ENCODE measurements at places on chromosomes 6 and 20.
A peak's percentile ranks its signal among the peaks of the same experiment; 100 is the strongest.

GRCh38 chr6:39752835-39753724, 27.9 kb upstream of the KIF6 start:
- no peak for DNase-seq

DNA sequence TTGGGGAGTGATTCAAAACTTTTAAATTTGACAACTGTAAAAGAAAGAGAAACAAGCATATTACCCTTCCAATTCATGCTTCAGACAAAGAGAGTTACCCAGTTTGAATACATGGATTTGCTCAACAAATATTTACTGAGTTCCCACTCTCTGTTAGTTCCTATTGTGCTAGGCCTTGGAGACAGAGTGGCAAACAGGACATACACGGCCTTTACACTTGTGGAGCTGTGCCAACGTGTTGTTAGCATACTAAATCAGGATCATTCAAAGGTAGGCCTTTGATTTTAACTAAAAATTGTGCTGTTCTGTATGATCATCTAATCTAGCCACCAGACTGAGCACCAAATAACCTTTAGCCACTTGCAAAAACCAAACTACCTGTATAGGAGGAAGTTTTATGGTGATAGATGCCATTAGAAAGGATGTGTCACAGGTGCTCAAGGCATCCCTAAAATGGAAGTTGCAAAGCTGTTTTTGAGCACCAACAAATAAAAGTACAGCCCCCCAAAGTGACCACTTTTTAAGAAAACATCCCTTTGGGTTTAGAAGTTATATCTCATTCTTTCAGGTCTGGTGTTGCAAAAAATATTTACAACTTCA, 84.5 kb downstream of the CHD6 start:
- no peak for DNase-seq

GRCh38 chr6:127381384-127381783, 38.0 kb upstream of the ECHDC1 start:
- DNase-seq: no peak

DNA sequence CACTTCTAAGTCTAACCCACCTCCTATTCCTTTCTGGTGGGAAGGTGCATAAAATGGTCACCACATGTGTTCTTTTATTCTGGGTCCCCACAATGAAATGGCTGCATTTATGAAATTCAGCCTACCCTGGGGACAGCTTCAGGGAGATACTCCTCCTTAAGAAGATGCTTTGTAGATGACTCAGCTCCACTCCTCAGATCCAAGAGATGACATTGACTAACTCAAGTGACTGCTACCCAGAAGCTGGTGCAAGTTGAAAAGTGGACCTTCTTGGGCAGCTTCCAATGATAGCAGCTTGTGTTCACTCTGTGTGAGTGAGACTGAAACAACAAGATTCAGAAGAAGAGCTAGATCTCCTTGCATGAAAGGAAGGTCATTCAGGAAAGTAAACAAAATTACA, 113.4 kb downstream of the SCP2D1 start:
- no peak for DNase-seq

GRCh38 chr20:52637201-52637600, 335.0 kb upstream of the TSHZ2 start:
- no peak for DNase-seq

DNA sequence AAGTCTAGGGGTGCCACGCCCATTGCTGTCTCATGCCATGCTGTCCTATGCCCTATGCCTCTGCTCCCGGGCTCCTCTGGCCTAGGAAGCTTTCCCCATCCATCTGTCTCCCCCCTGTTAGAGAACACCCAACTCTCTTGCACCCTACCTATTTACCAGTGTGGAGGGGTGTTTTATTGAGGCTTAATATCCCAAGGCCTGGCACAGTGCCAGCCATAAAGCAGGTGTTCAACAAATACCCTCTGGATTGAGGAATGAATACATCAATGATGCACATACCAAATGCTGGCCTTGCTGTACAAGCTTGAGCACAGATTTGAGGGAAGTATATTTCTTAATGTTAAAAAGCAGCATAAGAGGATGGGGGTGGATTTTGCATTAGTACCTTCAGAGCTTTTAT, 38.3 kb downstream of the METTL24 start:
- no peak for DNase-seq

- no peak for DNase-seq
These were observed 146.4 kb downstream of the DTNBP1 start for GRCh38 chr6:15516378-15516777.

GRCh38 chr20:9440892-9441291, 73.5 kb upstream of the LAMP5 start:
- DNase-seq: no peak

DNA sequence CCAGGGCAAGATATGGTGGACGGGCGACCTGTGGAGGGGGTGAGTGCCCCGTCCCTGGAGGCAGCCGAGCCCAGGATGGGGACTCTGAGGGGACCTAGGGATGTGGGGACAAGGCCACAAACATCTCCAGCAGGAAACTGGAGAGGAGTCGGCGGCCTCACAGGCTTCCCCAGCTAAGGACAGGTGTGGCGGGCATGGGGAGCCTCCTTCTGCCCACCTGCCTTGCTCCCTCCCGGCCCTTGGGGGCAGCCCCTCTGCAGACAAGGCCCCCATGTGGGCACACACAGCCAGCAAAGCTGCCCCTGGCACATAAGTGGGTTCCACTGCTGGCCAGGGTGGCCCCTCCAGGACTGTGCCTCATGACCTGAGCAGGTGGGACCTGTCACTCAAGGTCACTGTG, 4.6 kb downstream of the CHRNA4 start:
- DNase-seq: no peak

DNA sequence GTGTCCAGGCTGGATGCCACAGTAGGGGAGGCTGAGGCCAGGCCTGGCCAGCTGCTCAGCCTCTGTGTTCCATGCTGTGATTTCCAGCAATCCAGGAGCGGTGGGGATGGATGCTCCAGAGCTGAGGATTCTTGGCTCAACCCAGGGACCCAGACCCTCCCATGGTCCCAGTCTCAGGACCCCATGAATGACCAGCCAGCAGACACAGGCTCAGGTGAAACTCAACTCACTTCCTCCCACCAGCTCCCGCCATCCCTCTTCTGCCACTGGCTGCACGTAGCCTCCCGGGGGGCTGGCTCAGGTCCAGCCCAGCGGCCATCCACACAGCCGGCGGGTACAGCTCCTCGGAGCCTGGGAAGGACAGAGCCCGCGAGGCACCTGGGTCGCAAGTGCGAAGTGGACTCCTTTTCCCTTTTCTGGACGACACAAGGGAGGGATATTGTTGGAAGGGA, 54.5 kb upstream of the DACT2 start:
- DNase-seq: no peak

- no peak for DNase-seq
These were observed 9.5 kb downstream of the TAAR2 start for GRCh38 chr6:132614554-132614953.

GRCh38 chr6:109330263-109330662, 52.0 kb downstream of the CD164 start:
- no peak for DNase-seq

GRCh38 chr6:163536770-163537169, 122.3 kb downstream of the QKI start:
- DNase-seq: no peak

- no peak for DNase-seq
These were observed 293.1 kb downstream of the SLC35F1 start for GRCh38 chr6:118200160-118200559.

GRCh38 chr6:122833021-122833491, 44.0 kb downstream of the SMPDL3A start:
- DNase-seq: no peak

DNA sequence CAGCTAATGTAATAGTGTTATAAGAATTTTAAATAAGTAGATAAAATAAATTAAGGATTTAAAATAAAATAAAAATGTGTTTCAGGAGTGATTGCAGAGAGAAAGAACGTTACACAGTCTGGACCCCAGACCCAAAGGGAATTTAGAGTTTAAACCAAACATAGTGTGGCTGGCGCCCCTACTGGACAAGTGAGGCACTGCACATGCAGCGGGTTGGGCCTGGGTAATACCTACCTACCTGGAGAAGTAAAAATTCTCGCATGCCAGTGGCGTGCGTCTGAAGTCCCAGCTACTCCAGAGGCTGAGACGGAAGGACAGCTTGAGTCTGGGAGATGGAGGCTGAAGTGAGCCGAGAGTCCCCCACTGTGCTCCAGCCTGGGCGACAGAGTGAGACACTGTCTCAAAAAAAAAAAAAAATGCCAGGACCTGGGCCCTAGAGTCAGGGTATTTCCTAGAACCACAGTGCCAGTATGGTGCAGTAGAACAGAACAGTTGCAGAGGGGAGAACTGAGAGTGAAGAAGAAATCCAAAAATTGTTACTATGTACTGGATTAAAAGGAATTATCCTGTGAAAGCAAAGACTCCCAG, 71.4 kb upstream of the TCF21 start:
- DNase-seq: peak; percentile 67

- DNase-seq: no peak
These were observed 210.7 kb downstream of the TFAP2C start for GRCh38 chr20:56839786-56840185.

GRCh38 chr6:1701668-1702353, 92.1 kb downstream of the FOXC1 start:
- peak; percentile 24 for DNase-seq

GRCh38 chr6:139868576-139868975, 494.1 kb upstream of the CITED2 start:
- no peak for DNase-seq

- DNase-seq: no peak
These were observed 10.5 kb upstream of the TOP1 start for GRCh38 chr20:41018153-41018552.

- no peak for DNase-seq
These were observed 26.2 kb downstream of the TNXB start for GRCh38 chr6:32082935-32083334.

- DNase-seq: no peak
These were observed 83.8 kb downstream of the UST start for GRCh38 chr6:148830614-148831013.

DNA sequence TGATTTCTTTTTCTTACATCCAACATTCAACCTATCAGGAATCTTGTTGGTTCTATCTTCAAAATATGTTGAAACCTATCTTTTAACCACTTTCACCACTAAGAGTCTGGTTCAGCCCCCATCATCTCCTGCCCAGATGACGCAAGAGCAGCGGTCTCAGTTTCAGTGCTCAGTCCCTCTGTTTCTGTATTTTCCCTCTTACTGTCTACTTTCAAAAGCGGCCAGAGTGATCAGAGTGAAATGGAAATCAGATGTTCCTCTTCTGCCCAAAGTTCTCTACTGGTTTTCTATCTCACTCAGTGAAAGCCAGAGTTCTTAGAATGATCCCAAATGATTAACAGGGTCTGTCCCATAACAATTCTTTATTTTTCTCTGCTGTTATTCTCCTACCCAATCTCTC, 147.9 kb upstream of the PDE7B start:
- DNase-seq: no peak

GRCh38 chr20:62902926-62903615, 23.2 kb downstream of the DIDO1 start:
- DNase-seq: no peak

DNA sequence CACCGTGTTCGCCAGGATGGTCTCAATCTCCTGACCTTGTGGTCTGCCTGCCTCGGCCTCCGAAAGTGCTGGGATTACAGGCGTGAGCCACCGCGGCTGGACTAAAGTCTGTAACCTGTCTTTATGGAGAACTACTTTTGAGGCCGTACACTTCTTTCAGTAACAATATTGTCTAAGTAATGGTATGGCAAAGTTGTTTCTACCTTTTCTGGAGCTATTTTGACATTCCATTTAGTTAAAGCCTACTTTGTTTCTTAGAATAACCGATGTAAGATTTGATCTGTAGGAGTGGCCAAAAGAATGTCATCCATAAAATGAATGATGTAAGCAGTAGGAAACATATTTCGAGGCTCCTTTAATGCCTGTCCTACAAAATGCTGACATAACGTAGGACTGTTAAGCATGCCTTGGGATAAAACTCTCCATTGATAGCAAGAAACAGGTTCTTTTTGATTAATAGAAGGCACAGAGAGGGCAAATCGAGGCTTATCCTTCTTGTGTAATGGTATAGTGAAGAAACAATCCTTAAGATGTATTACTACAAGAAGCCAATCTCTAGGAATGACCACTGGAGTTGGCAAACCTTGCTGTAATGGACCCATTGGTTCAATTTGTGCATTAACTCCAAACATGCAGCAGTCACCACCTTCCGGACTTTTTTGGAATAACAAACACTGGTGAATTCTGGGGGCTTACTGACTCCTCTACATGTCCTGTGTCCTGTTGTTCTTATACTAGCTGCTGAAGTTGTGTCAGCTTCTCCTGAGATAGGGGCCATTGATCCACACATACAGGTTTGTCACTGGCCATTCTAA, 35.9 kb downstream of the HLA-DRA start:
- DNase-seq: no peak
